ENCODE measurements at places on chromosomes 1 and 21. TPM values are rescaled to one million over a fixed set of nuclear protein-coding genes. Genes with fewer than 3 reads are reported as not detected.

Gene MATN1
- not detected for total RNA-seq

Gene NUCKS1
- total RNA-seq: 99.3 TPM

Gene CCDC28B
- total RNA-seq: 1.1 TPM

Gene UBE2U
- not detected for total RNA-seq

Gene RNPEP
- total RNA-seq: 89.6 TPM

Gene DEDD
- total RNA-seq: 24.9 TPM

Gene IVL
- 145 TPM for total RNA-seq

Gene COL16A1
- 11.8 TPM for total RNA-seq

Gene RGSL1
- total RNA-seq: not detected

Gene OLIG1
- not detected for total RNA-seq

Gene BTBD19
- total RNA-seq: 2.4 TPM

- ATAC-seq: no peak
Observed at GRCh38 chr1:229709500-229710013, 83.5 kb downstream of the URB2 start.

GRCh38 chr1:179369751-179370341, 4.1 kb downstream of the AXDND1 start:
- peak; percentile 70 for ATAC-seq

GRCh38 chr1:104189207-104189606, 439.5 kb downstream of the AMY1C start:
- ATAC-seq: no peak

DNA sequence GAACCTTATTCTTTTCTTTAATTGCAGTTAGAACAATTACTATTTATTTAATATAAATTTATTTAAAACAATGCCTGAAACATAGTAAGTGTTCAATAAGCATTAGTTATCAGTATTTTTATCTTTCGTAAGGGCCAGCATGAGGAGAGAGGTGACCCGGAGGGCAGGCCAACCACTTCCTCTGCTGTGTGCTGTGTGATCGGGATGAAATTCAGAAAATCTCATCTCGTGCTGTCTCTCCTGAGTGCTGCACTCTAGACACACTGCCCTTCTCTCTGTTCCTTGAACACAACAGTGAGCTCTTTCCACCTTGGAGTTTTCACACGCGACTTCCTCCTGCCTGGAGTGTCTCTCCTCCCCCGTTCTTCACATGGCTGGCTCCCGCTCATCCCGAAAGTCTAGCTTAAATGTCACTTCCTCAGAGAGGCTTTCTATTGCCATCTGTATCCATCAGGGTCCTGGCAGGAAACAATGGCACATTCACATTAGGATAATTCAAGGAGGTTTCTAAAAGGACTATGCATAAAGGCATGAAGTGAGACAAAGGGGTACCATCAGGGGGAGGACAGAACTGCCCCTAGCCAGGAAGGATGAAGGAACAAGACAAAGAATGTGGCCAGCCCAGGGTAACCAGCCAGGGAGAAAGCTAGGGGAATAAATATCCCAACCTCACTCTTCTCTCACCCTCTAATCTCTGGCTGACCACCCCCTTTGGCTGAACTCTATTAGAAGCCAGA, 142.6 kb upstream of the GJB5 start:
- ATAC-seq: no peak

GRCh38 chr1:82399093-82399492, 598.4 kb downstream of the ADGRL2 start:
- ATAC-seq: no peak

GRCh38 chr1:11070876-11071275, 11.1 kb upstream of the SRM start:
- peak; percentile 14 for ATAC-seq

- no peak for ATAC-seq
Observed at GRCh38 chr1:154222918-154223317, 2.2 kb downstream of the UBAP2L start.

- no peak for ATAC-seq
Observed at GRCh38 chr1:68442006-68442405, 7.7 kb downstream of the RPE65 start.

GRCh38 chr1:230503726-230504125, 77.6 kb upstream of the PGBD5 start:
- no peak for ATAC-seq

DNA sequence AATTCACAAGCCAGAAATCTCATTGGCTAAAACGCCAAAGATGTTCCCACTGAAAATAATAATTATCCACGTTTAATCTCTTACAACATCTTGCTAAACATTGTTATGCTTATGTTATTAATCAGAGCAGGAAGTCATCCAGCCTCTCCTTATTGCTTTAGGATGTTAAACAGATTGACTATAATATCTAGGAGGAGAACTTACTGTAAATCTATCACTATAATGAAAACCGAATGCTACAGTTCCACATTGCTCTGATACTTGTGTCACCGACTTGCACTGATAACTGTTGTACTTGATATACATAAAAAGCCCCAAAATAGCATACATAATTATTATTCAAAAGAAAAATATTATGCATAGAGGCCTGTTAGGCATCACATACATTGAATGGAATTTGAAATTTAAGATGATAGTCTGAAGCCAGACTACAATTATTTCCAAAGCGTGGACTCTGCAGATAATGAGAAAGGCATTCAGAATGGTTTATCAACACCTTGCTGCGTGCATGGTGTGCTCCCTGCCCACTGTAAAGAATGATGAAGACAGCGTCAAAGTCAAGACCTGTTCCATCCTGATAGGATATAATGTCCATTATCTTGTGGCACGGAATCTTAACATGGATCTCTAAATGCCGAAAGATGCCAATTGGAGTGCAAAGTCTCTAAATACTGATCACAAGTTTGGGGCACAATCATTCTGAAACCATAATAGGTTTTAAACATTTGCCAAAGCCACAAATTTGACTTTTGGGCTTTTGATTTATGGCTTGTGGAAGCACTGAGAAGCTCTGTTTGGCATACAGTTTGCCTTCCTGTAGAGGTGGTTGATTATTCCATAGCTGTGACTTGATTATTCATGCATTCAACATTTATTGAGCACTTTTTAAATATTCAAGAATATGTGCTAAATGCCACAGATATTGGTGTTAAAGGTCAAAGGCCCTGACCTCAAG, 71.3 kb downstream of the CRB1 start:
- no peak for ATAC-seq

- no peak for ATAC-seq
Observed at GRCh38 chr1:226873771-226874578, 3.6 kb downstream of the PSEN2 start.

DNA sequence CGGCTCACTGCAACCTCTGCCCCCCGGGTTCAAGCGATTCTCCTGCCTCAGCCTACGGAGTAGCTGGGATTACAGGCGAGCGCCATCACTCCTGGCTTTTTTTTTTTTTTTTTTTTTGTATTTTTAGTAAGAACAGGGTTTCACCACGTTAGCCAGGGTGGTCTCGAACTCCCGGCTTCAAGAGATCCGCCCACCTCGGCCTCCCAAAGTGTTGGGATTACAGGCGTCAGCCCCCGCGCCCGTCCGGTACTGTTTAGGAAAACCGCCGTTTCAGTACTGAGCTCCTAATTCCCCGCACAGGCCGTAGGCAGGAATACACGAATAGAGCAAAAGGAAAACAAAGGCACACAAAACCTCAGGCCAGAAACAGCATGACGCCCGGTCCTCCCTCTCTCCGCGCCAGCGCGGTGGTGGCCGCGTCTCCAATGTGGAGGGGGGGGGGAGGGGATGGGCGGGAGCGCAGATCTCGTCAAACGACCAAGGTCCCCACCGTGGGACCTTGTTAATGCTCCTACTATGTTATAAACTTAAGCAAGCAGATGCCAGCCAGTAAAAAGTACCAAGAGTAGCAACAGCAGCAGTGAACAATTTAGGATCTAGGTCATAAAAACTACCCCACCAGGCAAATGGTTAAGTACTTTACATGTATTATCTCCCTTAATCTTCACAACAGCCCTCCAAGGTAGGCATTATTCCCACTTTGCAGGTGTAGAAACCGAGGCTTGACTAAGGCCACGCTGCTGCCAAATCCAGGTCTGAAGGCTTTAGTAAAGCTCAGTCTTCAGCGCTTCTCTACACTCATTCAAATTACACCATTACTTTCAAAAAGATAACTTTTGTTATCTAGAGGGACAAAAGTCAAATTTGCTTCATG, 648 bp upstream of the ADAR start:
- ATAC-seq: peak; percentile 44

DNA sequence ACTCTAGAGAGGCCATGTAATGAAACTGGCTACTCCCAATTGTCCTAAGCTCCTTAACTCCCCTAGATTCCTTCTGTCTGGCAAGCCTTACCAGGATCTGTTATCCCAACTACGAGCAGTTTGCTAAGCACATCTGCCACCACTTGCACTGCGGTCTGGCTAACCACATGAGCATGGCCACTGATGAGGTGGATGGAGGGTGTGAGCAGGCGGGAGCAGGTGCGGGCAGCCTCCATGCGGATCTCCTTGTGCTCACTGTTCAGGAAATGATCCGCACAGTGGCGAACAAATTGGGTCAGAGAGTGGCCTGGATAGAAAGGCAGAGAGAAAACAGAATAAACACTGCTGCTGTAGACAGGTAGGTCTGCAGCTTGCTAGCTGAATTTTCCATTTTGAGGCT, 24.0 kb downstream of the MTOR start:
- ATAC-seq: no peak

- ATAC-seq: no peak
Observed at GRCh38 chr1:208809876-208810275, 565.7 kb upstream of the PLXNA2 start.

- peak; percentile 72 for ATAC-seq
Observed at GRCh38 chr1:29162476-29163138, 19.1 kb downstream of the SRSF4 start.

GRCh38 chr1:116763116-116763786, 9.0 kb downstream of the CD2 start:
- no peak for ATAC-seq

DNA sequence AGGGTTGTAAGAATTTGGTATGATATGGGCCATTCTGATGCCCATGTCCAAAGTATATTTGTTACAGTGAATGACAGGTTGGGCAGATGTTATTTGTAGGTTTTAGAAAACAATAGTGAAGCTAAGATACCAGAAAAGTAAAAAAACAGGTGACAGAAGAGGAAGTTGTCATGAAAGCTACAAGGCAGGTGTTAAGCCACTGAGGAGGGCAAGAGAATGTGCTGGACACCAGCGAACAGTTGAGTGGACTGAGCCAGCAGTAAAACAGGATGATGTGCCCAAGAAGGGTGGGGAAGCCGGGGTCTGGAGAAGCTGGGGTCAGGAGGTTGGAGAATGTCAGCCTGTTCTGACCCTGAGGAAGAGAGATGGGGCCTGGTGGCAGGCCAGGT, 83.3 kb downstream of the DTL start:
- no peak for ATAC-seq

GRCh38 chr1:242788771-242789170, 264.3 kb upstream of the PLD5 start:
- ATAC-seq: no peak

Measured in esophagus mucosa (tissue), 1 donor.